CD4-positive, alpha-beta memory T cell (primary cell): ENCODE measurements at places on chromosomes 6 and 20.

DNA sequence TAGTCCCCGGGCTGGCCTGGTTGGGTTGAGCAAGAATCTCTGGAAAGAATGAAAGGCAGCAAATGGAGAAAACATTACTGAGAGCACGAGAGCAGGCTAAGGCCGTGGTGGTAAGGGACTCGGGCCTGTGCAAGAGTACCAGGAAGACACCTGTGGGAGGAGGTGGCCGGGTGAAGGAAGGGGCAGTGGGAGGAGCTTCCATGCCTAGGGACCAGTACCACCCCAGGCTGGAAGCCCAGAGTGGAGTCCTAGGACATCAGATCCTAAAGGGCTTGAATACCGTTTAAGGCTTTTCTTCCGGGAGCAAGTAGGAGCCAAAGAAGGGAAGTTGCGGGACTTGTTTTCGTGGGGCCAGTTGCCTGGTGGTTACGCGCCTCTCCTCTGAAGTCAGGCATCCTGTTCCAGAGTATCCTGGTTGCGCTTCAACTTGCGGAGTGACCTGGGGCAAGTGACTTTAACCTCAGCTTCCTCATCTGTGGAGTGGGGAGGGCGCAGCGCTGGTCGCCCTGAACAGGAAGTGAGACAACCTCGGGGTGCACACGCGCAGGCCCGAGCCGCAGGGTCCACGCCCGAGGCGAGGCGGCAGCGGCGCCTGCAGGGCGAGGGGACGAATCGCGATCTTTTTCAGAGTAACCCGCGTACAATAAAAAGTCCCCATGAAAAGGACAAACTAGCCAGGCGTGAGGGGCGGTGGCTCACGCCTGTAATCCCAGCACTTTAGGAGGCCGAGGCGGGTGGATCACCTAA lies 1.1 kb upstream of the TPD52L2 start:
- DNase-seq, result peak; percentile 79

- no peak for DNase-seq
Observed at GRCh38 chr6:147911686-147912085, 403.2 kb downstream of the SAMD5 start.

GRCh38 chr6:155623450-155624178 lies 168.0 kb upstream of the NOX3 start:
- DNase-seq, result no peak

DNA sequence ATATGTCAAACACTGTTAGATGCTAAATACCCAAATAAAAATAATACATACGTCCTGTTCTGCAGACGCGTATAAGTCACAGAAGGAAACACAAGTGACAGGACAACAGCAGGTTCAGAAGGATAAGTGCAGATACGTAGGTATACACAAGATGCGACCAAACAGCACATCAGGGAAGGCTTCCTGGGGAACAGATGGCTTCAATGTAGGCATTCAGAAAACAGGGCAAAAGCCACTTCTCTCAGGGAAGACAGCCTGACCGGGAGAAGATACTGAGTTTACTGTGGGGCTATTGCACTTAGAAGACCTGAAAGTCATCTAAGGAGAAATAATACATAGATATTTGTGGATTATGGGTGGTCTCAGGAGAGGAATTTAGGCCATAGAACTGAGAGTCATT lies 1.9 kb downstream of the HLA-DPA1 start:
- DNase-seq, result no peak

DNA sequence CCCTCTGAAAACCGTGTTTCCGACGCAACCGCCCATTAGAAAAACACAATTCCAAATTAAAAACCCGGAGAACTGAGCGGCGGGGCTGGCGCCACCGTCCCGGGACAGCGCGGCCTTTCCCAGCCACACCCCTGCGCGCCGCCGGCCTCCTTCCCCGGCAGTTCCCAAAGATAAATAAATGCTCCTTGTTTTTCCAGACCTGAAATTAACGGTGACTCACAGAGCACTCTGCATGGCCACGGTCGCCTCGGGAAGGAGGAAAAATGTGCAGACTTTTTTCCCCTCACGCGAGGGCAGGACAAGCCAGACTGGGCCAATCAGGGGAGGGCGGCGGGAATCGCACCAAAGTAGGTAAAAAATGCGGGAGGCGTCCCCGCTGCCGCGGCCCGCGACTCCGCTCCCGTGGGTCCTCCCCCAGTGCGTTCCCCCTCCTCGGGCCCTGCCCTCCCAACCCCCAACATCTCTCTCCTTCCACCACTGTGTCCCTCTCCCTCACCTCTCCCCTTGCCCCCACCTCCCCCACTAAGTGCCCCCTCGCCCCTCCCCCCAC lies 828 bp upstream of the DSTN start:
- DNase-seq, result no peak

DNA sequence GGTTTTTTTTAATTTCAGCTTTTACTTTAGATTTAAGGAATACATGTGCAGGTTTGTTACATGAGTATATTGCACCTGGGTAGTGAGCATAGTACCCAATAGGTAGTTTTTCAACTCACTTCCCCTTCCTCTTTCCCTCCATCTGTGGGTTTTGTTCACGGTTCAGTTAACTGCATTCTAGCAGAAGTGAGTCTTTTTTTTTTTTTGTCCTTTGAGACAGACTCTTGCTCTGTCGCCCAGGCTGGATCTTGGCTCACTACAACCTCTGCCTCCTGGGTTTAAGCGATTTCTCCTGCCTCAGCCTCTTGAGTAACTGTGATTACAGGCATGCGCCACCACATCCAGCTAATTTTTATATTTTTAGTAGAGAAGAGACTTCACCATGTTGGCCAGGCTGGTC lies 8.7 kb downstream of the UBR2 start:
- DNase-seq, result peak; percentile 40

- peak; percentile 50 for DNase-seq
Observed at GRCh38 chr6:150622941-150623874, 23.5 kb downstream of the PLEKHG1 start.

DNA sequence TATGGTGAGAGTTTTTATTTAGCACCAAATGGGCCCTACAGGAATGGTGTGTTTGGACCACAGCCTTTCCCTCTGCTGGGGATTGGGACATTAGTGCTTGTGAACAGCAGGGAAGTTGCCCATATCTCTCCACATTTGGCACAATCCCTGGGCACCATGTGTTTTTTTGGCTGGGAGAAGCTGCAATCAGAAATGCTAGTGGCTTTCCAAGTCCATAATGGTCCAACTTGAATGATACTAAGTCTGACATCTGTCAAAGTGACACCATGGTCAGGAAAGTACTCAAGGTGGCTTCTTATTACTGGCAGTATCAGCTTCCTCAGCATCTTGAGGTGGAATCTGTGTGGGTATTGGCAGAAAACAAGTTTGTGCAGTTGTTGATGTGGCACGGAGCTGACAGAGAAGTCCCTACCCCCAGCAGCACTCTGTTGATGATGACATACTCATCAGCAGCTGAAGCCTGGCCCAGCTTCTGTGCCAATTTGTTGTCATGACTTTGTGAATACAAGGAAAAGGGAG lies 53.0 kb downstream of the SASH1 start:
- no peak for DNase-seq

DNA sequence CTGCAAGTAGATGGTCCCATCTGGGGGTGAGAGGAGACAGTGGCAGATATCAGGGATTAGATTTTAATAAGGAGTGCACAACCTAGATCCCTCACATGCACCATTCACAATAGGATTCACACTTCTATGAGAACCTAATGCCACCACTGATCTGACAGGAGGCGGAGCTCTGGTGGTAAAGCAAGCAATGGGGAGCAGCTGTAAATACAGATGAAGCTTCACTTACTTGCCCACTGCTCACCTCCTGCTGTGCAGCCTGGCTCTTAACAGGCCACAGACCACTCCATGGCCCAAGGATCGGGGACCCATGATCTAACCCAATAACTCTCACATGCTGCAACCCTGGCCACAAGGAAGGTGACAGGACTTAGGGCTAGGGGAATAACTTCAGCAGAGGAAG lies 75.4 kb downstream of the ZNF133 start:
- DNase-seq, result no peak

DNA sequence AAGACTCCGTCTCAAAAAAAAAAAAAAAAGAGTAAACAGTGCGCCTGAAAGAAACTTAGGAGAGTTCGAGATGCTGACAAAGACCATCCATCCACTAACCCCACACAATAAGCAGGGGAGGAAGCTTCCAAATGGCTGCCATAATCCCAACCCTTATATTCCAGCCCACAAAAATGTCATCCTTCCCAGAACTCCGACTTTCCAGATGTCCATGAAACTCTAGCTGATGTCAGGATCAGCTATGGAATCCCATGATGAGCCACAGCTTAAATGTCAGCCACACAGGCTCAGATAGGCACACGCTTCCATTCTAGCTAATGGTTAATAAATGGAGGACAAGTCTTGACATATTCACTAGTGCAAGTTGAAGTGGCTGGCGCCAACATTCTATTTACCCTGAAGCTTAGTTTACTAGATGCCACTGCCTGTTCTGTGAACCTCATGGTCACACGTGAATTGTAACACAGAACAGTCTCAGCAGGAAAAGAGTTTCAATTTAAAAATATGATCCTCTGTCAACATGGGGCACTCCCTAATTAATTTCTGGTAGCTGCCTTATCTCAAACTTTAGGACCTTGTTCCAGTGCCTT lies 75.5 kb downstream of the FOXF2 start:
- DNase-seq, result no peak
